ENCODE measurements at places on chromosomes 2 and 18.

DNA sequence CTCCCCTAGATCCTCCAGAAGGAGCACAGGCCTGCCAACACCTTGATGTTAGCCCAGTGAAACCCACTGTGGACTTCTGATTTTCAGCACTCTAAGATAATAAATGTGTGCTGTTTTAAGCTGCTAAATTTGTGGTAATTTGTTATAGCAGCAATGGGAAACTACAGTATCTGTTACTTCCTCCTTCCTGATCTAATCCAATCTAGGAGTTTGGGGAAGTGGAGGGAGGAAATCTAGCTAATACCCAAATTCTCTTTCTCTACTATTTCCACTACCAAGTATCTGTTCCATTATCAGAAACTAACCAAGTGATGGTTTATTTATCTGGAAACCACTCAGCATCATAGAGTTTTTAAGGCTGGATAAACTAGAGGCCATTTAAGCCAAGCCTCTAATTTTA is 64.9 kb downstream of the AFF3 start:
- no peak for DNase-seq

- no peak for DNase-seq
Measured at GRCh38 chr2:38734299-38735058, 16.7 kb downstream of the SRSF7 start.

- no peak for DNase-seq
Measured at GRCh38 chr2:160742667-160743066, 249.1 kb upstream of the RBMS1 start.

DNA sequence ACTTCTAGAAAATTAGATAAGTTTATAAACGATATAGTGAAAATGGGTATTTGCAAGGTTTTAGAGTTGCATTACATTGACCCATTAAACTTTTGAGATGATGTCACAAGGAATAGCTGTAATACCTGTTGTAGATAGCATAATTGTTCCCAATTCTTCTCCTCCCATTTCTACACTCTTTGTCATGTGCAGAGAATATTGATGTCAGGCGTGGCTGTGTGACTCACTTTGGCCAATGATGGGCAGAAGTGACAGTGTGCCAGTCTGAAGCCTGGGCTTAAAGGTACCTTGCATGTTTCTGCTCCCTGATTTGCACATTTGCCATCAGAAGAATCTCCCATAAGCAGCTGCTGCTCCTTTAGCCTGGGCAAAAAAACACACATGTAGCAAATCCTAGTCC is 26.9 kb upstream of the CCBE1 start:
- no peak for DNase-seq

- no peak for DNase-seq
Measured at GRCh38 chr2:239720361-239721360, 304.5 kb downstream of the NDUFA10 start.

GRCh38 chr18:24632158-24632988 is 171.9 kb downstream of the HRH4 start:
- DNase-seq: no peak

GRCh38 chr2:206160807-206161179 is 1.1 kb downstream of the EEF1B2 start:
- no peak for DNase-seq

DNA sequence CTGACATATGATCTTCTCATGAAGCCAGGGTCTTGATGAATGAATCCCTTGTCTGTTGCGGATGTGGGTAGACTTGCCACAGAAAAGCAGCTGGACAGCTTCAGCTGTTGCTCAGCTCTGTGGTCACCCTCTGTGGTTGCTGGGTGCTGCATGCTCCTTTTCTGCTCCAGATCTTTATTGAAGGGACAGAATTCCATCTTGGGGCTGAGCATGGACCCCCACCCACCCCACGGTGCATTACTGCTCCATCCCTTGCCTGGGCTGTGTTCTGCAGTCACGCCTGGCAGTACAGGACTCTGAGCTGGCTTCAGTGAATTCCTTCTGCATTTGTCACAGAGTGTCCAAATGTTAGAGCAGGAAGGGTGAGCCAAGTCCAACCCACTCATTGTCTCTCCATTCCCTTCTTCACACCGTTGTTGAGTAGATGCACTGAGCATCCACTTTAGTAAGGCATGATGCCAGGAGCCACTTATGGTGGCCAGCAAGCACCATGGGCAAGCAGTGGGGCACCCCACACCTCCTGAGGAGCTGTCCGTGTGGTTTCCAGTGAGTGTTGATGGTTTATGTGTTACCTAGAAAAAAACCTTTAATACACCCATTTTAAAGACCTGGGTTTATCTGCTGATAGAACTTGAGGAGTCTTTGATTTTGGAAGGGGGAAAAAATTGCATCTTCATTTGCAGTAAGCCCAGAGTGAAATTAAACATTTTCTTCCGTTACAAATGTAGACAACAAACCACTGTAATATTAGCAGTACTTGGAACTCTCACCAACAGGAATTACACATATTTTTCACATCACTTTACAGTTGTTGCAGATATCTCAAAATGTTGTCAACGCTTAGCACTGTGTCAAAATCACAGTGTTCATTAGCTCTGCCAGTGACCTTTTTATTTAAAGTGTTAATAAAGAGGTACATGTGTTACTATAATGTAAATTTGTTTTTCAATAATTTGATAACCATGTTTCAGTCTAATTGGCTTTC is 14.7 kb upstream of the ITGB6 start:
- no peak for DNase-seq

DNA sequence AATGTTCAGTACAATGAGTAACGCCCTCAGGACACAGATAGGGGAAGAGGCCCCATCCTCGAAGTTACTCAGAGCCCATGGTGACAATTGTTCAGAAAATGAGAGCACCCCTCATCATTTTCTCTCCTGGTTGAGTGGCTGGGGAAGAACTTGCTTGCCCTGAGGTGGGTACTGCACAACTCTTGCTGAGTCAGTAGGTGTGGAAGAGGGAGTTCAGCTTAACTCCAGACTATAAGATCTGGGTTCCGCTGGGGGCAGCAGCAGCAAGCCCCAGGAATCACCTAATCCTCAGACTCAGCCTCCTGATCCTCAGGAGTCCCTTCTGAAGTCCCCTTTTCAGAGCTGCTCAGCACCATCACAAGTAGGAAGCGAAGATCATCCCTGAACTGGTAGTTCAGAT is 123.7 kb downstream of the PIEZO2 start:
- DNase-seq: no peak

DNA sequence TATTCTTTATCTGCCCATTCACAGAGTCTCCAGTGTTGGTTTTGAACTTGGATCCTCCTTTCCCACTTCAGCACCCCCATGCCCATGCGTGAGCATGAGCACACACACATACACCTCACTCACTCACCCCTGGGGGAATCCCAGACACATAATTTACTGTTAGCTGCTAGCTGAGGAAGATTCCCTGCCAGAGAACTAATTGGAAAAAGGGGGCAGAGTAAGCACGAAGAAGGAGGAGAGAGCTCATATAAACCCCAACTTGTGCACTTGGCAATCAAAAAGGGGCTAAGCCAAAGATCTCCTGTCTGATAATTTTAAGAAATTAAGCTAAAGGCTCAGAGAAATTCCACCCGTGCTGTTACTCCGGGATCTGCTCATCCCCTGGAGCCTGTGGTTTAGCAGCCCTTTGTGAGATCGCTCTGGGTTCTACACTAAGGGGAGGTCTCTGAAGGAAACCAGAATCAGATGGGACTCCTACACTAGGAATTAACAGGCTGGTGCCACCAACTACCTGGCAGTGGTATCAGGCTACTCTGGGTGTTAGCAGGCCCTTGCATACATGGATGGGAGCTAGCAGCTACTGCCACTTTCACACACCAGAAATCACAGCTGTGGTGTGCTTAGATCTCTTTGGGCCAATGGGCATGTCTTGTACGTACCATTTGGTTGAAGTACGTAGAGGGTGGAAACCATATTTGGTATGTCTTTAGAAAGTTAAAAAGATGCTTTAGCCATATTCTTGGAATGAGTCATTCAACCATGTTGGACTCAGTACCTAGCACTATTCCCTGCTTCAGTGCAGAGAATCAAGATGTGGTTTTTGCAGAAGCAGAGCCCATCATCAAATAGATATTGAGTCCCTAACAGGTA is 95.6 kb upstream of the SLC14A2 start:
- DNase-seq: no peak

DNA sequence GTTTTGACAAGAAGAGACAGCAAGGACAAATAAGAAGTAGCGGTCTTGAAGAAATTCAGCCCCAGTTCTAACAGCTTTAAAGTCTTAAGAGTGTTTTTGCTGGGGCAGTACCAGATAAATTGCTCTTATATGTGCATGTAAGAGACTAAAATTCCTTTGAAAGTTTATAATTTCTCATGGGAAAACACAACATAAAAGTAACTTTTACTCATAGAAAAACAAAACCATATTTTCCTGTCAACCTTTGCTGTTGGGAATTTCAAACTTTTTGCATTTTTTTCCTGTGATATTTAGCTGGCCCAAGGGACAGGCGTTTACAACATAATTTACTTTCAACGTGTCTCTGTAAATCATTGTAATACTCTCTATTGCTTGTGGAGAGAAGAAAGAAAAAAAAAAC is 767.8 kb upstream of the ZEB2 start:
- no peak for DNase-seq

GRCh38 chr2:135586148-135586547 is 54.9 kb downstream of the R3HDM1 start:
- no peak for DNase-seq

- no peak for DNase-seq
Measured at GRCh38 chr2:183519371-183520056, 395.3 kb downstream of the NUP35 start.

DNA sequence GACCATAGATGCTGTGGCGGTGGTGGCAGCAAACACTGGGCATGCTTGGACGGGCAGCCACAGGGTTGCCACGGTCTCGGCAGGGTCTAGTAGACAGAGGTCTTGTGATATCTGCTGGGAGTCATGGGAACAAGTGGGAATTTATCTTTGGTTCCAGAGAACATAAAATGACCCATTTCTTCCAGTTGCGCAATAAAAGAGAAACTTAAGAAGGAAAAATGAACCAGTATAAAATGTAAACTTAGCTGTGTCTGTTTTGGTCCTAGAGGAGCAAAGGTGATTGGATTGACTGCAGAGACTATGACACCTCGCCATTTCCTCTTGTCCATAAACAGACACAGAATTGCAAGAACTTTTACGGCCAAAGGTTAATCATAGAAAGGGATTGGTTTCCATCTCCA is 132.6 kb upstream of the RBBP8 start:
- no peak for DNase-seq

GRCh38 chr2:189439342-189439741 is 1.9 kb upstream of the WDR75 start:
- DNase-seq: no peak

- no peak for DNase-seq
Measured at GRCh38 chr2:219298759-219299371, 10.3 kb downstream of the PTPRN start.

- DNase-seq: peak; percentile 27
Measured at GRCh38 chr2:6309415-6310255, 556.1 kb downstream of the CMPK2 start.

DNA sequence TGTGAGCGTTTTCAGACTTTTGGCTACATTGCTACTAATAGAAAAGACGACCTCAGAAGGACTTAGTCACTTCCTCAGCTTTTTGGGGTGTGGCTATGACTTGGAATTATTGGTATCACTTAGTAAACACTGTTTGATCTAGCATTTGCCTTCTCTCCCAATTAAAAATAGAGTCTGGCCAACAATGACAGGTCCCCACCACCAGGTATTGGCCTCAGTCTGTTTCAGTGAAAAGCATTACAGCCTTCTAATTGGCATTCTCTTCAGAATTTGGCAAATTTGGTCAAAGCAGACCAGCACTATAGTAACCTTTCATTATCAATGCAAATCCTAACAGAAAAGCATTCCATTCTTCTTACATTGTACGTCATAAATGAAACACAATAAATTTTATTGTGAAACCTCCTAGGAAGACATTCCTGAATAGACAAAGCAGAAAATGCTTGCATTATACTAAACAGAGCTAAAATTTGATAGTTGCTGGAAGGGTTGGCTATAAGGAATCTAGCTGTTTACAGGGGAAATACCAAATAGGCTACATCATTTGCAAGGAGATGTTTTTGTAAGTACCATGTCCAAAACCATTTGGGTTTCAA is 613.9 kb downstream of the IRS1 start:
- no peak for DNase-seq

- DNase-seq: no peak
Measured at GRCh38 chr18:64717026-64717425, 568.1 kb upstream of the LINC00305 start.

GRCh38 chr2:100383306-100383705 is 34.2 kb downstream of the CHST10 start:
- DNase-seq: no peak

Data from GM12864 (cell line).